ENCODE measurements at places on chromosomes 6 and 20.

- no peak for DNase-seq
Measured at GRCh38 chr20:48766961-48767960, 60.5 kb downstream of the PREX1 start.

GRCh38 chr20:51941503-51941902, 139.2 kb upstream of the SALL4 start:
- DNase-seq: no peak

DNA sequence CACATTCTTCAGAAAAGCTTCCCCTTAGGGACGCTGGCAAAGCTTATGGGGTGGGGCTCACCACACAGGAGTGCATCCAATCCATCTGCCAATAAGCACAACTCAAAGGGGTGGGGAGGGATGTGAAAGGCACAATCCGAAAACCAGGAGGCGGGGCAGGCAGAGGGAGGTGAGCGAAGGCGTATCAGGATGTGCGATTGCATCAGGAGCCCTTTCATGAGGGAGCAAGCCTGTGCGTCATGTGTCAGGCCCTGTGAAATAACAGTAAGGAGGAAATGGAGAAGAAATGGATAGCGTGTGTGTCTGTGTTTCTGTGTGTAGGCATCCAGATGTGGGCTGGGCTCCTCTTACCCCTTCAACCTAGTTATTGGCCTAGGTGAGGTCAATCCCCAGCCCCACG, 382.4 kb upstream of the CDH4 start:
- DNase-seq: no peak

DNA sequence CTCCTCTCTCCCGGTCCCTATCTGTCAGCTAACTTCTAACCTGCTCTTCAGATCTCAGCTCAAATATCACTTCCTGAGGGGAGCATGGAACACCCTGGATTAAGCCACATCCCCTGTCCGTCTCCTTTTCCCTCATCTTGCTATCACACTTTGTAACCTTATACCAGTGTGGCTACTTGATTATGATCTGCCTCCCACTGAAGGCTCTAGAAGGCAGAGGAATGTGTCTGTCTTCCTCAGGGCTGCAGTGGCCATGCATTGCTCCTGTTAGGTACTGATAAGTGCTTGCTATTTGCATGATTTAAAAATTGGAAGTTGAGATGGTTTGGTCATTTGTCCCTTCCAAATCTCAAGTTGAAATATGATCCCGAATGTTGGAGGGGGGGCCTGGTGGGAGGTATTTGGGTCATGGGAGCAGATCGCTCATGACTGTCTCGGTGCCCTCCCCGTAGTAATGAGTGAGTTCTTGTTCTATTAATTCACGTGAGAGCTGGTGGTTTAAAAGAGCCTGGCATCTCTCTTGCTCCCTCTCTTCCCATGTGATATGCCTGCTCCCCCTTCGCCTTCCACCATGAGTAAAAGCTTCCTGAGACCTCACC, 71.4 kb downstream of the PLCB4 start:
- no peak for DNase-seq

- DNase-seq: no peak
Measured at GRCh38 chr6:87501809-87502572, 29.2 kb downstream of the SLC35A1 start.

DNA sequence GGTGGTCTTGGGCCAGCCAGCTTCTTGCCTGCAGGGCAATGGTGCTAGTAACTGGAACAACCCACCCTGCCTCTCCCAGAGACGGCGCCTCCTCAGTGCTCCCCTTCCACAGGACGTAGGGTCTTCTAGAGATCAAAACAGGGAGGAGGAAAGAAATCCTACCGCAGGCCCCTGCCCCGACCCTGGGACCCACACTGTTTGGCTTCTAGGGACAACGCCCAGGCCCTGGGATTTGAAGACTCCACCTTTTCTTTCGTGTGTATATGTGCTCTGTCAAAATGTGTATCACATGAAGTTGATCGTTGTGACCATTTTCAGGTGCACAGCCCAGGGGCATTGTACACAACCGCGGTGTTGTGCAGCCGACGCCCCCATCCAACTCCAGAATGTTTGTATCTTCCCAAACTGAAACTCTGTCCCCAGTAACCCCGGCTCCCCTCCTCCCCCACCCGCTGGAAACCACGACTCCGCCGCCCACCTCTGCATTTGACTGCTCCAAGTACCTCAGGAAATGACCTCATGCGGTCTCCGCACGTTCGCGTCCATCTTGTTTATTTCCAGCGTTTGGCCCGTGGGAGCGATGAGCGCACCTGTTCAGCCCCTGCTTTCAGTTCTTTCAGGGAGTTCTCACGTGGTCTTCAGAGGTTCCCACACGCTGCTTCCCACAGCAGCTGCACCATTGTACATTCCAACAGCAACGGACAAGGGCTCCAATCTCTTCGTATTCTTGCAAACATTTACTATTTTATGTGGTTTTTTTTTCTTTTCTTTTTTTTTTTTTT, 3.4 kb upstream of the BHLHE23 start:
- DNase-seq: no peak
